Activated T-cell treated with anti-CD3 and anti-CD28 coated beads for 48 hours (primary cell): ENCODE measurements at places on chromosomes 3 and 15.

DNA sequence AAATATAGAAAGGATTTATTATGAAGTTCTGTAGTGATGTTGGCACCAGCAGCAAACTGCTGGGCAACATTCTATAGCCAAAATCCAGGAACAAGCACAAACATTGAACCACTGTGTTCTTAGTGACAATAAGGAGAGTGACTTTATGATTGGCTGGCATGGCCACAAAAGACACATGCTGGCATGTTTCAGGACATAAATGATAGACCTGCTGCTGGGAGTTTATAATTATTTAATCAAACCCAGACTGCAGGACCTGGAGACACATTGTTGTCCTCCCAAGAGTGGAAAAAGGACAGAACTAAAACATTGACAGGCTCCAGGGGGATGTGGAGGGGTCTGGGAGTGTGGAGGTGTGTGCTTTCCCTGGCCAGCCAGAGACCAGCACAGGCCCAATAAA, 255.3 kb upstream of the LRTM1 start:
- no peak for DNase-seq

DNA sequence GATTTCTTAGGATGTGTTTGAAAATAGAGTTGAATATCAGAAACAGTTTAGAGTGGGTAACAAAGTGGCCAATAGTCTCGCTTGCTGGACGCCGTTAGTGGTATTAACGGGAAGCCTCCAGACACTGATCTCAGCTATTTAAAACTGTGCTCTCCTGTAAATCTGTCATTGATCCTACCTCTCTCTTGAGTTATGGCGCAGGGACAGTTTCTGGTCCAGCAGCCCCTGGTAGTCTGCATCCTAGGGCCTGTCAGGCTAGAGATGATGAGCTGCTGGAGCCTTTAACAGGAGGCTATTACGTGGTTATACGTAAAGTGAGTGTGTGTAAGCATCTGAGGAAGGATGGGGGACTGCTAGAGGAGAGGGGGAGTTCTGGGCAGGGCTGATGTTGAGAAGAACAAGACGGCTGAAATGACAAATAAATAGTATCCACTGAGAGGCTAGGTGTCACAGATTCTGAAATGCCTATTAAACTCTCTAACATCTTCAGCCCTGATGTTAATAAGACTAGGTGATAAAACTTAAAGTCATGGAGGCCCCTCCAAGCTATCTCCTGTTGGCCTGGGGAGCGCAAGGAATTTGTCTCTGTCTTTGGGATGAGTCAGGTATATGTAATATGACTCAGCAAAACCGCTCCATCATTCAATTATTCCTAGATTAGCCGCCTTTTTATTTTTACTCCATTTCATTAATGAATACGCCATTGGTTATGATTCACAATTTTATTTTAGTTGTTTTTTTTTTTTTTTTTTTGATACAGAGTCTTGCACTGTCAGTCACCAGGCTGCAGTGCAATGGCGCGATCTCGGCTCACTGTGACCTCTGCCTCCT, 155.7 kb downstream of the GREM1 start:
- no peak for DNase-seq

GRCh38 chr15:89888214-89888804, 5.5 kb downstream of the AP3S2 start:
- no peak for DNase-seq

DNA sequence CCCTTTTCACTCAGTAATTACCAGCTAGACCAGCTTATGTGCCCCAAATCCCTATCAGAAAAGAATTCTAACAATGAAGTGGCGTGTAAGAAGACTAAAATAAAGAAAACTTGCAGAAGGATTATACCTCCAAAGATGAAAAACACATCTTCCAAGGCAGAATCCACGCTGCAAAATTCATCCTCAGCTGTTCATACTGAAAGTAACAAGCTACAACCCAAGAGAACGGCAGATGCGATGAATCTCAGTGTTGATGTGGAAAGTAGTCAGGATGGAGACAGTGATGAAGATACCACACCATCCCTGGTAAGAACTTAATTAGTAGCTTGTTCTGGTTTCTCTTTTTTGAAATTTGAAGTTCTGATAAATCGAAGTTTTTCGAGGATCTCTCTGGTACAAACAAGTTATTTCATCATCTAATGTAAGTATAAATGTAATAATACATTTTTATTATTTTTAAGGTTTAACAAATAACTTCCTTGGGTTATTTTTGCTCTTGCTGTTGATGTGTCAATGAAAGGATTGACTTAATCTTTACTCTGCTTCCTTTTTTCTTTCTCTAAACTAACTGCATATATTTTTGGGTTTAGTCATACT, 1.4 kb downstream of the WDR76 start:
- no peak for DNase-seq

- DNase-seq: no peak
Observed at GRCh38 chr3:107983247-107983646, 107.6 kb downstream of the CD47 start.

GRCh38 chr15:77515613-77516012, 94.9 kb downstream of the HMG20A start:
- DNase-seq: no peak

DNA sequence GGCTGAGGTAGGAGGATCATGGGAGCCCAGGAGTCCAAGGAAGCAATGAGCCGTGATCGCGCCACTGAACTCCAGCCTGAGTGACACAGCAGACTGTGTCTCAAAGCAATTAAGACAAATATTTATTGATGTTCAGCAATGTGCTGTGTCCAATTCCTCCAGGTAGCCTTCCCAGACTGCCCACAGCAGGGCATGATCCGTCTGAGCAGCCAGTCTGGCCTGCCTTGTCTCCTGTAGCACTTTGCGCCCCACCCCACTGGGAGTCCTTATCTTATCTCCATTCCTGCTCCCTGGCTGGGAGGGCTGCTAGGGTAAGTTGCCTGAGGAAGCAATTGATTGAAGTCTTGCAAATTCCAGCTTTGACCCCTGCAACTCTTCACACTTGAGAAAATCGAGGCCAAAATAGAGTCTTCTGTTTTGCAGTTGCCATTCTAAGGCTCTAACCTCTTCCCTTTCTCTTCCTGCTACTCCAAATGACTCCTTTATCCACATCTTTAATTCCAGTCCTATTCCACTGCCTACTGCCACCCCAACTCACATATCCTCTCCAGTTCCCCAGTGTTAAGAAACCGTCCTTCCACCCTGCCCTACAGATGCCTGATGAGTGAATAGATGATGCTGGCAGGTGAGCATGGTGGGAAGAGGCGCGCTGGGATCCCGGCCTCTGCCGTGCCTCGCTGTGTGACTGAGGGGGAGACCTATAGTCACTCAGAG, 26.9 kb upstream of the LCTL start:
- no peak for DNase-seq

DNA sequence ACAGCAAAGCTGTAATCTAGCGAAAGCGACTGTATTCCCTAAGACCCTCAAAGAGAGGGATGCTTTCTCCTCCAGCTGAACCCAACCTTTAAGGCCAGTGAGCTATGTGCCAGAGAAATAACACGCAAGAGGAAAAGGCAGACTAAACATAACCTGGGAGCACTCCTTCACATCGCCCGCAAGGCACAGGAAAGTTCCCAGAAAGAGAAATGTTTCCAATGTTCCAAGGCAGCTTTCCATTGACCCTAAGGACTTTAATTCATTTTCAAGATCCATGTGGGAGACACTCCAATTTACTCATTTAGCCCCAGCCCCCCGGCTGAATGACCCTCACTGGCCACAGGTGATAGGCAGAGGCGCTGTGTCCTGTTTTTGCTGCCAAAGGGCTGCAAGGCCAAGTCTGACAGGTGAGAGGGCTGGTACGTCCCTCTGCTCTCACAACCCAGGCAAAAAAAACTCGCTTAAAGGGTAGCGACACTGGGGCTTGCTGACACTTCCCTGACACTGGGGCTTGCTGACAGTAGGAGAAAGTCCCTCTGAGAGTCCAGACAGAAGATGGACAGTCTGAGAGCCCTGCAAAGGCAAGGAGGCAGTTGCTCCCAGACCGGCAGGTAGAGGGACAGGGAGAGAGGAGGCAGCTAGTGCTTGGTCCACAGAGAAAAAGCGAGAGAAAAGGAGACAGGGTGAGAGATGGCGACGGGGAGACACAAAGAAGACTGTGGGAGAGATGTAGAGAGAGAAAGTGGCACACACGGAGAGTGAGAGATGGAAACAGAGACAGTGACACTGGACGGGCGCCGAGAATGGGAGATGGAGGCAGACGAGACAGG, 702 bp downstream of the ARHGEF3 start:
- no peak for DNase-seq

DNA sequence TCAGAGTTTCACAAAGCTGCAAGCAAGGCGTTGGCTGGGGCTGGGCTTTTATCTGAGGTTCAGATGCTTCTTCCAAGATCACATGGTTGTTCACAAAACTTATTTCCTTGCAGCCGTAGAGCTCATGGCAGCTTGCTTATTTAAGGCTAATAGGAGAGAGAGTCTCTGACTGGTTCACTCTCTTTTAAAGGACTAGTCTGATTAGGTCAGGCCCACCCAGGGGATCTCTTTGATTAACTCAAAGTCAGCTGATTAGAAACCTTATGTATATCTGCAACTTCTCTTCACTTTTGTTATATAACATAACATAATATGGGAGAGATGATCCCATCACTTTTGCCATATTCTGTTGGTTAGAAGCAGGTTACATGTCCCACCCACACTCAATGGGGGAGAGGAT, 99.9 kb upstream of the CCNL1 start:
- no peak for DNase-seq

GRCh38 chr3:61637088-61638051, 76.0 kb downstream of the PTPRG start:
- DNase-seq: no peak

- DNase-seq: no peak
Observed at GRCh38 chr15:26697913-26698312, 75.0 kb downstream of the GABRB3 start.

- no peak for DNase-seq
Observed at GRCh38 chr15:48671103-48672022, 25.9 kb upstream of the FBN1 start.

- DNase-seq: no peak
Observed at GRCh38 chr3:8891774-8892173, 71.5 kb downstream of the RAD18 start.

DNA sequence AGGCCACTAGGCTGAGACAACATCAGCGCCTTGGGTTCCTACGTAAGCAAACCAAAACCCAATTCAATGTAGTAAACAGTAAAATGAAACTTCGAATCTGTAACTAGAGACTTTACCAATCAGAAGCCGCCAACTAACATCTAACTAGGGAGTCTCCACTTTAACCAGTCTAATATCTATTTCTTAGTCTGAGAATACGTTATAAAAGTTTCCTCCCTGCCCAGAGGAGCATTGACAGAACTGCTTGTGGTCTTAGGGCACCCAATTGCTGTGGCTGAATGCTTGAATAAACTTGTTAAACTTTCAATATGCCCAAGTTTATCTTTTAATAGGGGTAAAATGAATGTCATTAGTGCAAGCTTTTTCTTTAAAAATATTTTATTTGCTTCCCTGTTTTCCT, 4.3 kb downstream of the CP start:
- no peak for DNase-seq

- DNase-seq: no peak
Observed at GRCh38 chr3:19149368-19149767, 1.1 kb downstream of the KCNH8 start.

GRCh38 chr3:191330530-191331048, 263 bp upstream of the UTS2B start:
- DNase-seq: no peak

- DNase-seq: no peak
Observed at GRCh38 chr3:54530091-54530490, 397.8 kb downstream of the LRTM1 start.

DNA sequence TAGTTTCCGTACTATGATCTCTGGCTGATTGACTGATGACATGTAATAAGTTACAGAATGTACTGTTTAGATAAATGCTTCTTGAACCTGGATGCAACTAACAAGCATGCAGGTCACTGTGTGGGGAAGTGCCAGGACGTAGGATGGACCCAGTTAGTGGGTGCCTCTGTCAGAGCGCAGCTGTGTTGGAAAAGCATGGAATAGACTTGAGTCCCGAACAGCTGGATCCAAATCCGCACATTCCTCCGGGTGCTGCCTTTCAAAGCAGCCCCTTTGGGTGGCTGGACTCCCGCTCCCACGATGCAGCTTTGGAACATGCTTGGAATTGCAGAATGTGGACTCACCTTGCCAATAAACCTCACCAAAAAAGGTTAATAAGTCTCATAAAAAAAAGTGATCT, 35.5 kb upstream of the ALDH1A3 start:
- DNase-seq: no peak

DNA sequence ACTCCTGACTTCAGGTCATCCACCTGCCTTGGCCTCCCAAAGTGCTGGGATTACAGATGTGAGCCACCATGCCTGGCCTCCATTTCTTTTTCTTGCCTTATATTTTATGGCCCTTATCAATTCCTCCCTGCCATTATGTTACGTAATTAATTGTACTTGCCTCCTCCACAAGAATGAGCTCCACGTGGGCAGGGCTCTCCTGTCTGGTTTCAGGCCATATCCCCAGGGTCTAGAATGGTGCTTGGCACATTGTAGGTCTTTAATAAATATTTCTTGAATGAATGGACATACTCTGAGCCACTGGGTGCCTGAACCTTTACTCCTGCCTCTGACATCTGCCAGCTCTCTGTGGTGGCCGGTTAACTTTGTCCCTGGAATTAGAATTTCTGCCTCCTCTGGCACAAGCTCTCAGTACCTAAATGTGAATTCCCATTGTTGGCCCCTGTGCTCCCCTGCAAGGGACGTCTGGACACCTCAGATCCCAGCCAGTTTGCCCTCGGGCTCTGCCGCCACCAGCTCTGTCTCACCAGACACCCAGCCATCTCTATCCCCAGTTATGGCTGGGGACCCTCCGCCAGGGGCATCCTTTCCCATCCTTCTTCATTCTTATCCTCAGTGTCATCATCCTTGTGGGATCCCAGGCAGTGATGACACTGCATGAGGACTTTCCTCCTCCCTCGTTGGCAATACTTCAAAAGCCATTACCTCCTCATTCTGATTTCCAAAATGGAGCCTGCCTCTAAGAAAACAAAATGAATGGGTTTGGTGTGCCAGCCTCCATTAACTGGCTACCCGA, 165.6 kb upstream of the SMAD3 start:
- no peak for DNase-seq

- DNase-seq: no peak
Observed at GRCh38 chr15:29859973-29860715, 37.9 kb upstream of the TJP1 start.

DNA sequence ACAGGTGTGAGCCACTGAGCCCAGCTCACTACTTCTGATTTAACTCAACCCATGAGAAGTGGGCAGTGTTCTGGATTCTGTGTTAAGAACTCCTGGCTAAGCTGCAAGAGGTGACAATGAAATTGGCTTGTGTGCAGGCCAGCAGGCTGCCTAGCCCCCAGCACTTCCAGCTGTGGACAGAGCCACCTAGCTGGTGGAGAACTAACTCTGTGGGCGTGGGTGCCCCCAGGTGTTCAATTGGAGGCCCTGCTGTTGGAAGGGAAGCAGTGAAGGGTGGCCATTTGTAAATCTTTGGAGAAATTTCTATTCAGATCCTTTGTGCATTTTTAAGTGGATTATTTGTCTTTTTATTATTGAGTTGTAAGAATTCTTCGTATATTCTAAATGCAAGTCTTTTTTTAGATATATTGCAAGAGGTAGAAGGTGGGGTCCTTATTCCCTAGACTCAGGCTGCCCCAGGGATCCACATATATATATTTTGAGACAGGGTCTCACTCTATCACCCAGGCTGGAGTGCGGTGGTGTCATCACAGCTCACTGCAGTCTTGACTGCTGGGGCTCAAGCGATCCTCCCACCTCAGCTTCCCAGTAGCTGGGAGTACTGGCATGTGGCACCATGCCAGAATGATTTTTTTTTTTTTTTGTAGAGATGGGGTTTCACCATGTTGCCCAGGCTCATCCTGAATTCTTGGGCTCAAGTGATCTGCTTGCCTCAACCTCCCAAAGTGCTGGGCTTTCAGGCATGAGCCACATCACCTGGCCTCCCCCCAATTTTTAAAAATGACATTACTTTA, 7.2 kb upstream of the SCAMP5 start:
- DNase-seq: peak; percentile 34
